Lung (tissue), 17 donors: ENCODE measurements at places on chromosomes 1 and 21. TPM values are rescaled to one million over a fixed set of nuclear protein-coding genes. Genes with fewer than 3 reads are reported as not detected.

DNA sequence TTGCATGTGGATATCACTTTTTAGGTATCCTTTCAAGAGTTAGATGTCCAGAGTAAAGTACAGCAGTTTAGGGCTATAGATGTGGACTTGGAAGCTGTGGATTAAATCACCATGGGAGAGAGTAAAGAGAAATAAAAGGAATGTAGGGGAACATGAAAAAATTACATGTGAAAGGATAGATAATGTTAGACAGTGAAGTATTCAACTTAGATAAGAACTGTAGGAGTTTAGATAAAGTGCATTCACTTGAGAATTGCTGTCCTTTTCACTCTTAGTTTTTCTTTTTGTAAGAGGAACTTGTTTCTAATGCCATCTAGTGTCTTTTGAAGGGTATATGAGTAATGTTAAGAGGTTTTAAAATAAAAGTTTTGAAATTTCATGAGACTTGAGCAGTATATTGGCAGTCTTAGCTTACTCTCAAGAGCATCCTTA lies 40.1 kb downstream of the MAST2 start:
- peak; percentile 25 for DNase-seq

DNA sequence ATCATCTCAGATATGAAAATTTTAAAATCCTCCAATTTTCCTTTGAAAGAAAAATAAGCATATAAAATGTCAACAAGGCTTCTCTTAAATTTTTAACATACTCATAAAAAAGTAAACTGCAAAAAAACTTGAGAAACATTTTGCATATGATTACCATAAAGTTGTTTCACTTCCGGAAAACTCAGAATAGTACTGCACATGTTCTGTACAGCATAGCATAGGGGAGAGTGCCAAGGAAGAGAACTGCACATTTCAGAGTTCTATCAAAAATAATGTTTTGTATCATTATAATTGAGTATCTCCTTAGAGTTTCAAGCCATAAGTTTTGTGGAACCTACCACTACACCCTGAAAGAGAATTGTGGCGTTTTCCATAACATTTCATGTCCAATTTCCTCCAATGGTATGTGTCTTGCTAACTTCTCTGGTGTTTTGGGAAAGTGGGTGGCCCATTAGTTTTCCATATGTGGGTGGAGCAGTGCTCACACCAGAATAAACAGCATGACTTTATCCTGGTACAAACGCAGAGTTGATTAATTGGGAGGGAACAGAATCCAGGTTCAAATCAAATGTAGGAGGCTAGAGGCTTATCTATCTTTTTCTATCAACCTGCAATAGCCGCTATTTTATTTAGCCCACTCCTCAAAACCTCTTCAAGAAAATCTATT lies 430.9 kb downstream of the LMO4 start:
- no peak for DNase-seq

- no peak for DNase-seq
Measured at GRCh38 chr1:70431317-70431716, 20.2 kb downstream of the CTH start.

DNA sequence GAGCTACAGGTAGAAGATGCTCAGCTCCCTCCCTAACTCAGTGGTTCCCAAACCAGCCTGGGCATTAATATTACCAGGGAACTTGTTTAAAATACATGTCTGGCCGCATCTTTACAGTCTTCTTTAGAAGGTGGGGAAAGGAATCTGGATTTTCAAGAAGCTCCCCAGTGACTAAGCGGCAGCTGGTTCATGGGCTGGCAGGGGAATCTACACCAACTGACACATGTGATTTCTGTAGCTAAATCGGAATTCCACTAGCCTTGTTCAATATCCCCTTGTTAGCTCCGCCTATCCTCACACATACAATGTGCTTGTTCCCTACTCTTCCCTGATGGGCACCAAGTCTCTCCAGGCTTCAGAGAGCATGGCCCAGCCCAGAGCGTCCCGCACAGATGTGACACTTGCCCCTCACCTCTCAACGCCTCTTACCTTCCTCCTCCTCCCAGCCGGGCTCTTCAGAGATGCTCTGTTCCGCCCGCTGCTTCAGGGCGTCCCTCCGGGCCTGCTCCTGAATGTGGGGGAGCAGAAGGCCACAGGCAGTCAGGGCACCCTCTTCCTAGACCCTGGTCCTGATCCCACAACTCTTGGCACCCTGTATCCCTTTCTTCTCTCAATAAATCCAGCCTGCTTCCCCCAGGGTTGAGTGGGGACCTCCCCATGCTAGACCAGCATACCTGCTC lies 15.3 kb downstream of the TSSK3 start:
- no peak for DNase-seq

DNA sequence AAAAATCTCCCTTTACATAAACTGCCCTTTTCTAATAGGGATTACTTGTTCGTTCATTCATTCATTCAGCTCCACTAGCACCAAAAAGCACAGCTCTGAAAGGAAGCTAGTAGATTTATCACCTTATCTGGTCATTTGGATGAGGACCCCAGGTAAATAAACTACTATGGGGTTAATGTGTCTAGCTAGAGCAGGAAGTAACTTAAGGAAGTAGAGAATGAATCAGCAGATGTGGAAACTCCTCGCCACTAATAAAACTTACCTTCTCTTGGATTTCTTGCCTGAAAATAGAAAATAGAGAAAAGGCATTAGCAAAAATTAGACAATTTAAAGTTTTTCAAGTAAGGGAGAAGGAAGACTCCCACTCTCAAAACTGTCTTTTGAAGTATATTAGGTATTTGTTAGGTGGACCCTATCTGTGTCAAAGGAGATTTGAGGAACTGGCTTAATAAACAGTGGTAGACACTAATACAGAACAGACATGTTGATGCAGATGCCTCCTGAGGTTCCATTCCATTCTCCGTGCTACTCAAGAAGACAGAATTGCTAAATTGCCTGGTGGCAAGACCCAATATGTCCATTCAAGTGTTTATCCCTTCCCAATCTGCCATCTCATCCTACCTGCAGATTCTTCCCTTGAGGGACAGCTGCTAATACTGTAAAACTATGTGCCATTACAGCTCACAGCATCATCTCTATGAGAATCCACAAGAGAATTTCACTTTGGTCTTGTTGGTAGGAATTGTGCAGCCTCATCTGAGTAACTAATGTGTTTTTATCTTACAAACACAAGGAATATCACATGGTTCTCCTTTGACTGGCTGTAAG lies 14.9 kb downstream of the SELL start:
- DNase-seq = no peak

DNA sequence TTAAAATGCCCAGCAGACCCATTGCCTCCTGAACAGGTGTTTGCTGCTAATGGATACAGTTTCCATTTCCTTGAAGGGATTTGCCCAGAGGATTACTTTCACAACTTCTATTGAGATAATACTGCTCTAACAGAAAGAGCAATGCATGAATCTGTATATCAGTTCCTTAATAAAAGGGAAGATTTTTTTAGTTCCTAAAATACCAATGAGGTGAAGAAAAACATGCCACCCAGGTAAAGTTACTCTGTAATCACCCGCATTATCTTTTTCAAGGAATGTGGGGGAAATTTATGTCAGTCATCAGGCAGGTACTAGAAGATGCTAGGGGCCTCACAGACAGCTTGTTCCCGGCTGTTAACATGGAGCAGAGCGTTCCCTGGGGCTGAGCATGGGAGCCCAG lies 41.1 kb downstream of the KCNJ15 start:
- no peak for DNase-seq

- peak; percentile 56 for DNase-seq
Measured at GRCh38 chr1:10765734-10766478, 30.5 kb downstream of the CASZ1 start.

The TTC39A gene
- total RNA-seq = 46.8 TPM

DNA sequence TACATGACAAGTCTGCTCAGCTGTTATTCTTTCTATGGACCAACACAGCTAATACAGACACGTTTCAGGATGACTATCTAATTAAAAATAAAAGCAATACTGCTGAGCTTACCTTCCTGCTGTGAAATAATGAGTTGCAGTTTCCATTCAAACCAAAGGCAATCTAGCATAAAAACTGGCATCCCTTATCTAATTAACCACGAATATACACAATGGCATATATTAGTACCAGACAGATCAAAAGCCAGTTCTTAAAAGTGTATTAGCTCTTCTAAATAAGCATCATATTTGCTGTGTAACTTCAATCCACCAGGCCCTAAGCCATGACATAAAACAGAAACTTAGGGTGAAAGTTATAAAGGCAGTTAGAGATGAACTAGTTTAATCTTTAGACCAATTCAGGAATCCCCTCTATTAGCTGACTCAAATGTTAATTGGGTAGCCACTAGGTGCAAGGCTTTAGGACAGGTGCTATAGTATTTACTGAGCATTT lies 20.6 kb downstream of the TESK2 start:
- no peak for DNase-seq

GRCh38 chr1:9253004-9253403 lies 18.4 kb downstream of the H6PD start:
- DNase-seq = no peak

The S100A12 gene
- total RNA-seq = 14.9 TPM

DNA sequence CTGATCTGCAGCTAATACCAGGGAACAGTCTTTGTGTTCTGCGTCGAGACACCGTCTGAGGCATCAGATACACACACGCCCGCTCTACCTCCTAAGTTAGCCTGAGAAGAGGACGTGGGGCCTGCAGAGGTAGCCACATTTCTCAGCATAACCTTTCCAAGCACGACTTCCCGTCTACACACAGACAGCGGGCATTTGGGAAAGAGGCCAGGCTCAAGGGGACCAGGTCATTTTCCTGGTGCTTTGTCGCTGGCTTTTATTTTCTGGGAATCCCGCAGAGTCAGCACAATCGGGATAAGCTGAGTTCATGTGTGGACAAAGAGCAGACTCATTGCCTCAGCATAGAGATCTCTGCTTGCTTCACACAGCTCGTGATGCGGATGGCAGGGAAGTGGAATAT lies 72.5 kb upstream of the SMYD2 start:
- no peak for DNase-seq

The RGS2 gene
- 40.8 TPM for total RNA-seq

DNA sequence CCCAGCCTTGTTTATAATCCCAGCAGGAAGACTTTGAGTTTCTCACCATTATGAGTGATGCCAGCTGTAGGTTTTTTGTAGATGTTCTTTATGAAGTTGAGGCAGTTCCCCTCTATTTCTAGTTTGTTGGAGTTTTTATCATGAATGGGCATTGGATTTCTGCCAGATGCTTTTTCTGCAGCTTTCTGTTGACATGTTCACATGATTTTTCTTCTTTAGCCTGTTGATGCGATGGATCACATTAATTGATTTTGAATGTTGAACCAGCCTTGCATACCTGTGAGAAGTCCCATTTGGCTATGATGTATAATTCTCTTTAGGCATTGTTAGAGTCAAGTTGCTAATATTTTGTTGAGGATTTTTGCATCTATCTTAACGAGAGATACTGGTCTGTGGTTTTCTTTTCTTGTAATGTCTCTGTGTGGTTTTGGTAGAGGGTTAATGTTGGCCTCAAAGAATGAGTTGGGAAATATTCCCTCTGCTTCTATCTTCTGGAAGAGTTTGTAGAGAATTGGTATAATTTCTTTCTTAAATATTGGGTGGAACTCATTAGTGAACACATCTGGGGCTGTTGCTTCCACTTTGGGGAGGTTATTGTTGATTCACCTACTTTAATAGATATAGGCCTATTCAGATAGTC lies 33.2 kb downstream of the ZBTB40 start:
- no peak for DNase-seq

- peak; percentile 68 for DNase-seq
Measured at GRCh38 chr1:110674337-110675059, at the start of gene KCNA3. TSS of gene KCNA3 (minus strand) at chr1:110674940. CDS start at chr1:110674809, 131 bp downstream.

DNA sequence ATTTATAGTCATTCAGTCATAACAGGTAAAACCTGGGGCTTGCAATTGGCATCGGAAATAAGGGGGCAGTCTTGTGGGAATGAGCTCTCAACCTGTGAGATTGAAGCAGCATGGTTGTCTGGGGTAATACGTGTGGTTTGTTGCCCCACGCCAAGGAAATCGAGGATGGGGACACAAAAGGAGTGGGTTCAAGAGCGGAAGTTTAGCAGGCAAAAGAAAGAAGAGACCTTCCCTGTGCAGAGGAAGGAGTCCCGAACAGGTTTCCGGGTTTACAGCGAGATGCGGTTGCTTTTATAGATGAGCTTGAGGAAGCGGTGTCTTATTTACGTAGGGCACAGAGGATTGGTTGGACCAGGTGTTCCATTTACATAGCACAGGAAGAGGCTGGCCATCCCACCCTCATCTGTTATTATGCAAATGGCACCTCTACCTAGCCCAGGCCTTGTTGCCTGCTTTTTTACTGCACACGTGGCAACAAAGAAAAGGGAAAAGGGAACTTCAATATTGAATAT lies 37.3 kb downstream of the IFNAR1 start:
- peak; percentile 17 for DNase-seq

GRCh38 chr1:241834733-241835377 lies 13.1 kb upstream of the EXO1 start:
- peak; percentile 73 for DNase-seq

DNA sequence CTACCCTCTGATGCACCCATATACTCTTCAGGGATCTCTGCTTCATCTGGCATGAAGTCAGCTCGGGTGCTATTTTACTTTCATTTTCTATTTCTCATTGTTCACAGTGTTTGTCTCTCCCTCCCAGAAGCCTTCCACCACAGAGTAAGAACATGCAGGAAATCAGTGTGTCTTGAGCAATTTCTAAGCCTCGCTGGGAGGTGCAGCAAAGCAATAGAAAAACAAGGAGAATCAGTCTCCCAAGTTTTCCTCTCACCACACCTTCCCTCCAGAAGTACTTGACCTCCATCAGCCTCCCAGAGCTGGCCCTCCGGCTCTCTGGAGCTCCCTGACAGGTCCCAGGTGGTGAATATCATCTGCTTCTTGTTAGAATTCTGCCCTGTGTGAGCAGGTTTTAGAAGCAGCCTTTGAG lies 594.7 kb upstream of the CAMK1G start:
- DNase-seq = peak; percentile 75

DNA sequence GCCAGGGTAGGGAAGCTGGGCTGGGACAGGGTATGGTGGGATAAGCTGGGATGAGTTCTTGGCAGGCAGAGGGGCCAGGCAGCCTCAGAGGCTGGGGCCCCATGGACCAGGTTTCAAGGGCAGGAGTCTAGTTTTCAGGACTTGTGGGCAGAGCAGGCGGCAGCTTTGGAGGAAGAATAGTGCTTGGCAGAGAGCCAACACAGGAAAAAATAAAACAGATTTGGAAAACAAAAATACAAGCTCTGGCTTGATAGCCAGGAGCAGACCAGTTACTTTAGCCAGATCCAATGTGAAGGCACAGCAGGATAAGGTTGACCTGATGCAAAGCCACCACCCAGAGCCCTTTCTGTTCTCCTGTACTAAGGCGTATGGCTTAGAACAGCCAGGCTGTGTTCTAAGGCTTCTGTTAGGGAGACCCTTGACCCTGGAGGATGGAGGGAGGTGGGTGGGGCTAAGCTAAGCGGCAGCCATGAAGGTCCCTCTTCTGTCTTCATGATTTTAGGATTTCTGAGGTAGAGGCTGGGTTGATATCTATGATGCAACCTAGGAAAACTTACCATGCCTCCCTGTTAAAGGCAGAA lies 5.5 kb downstream of the TRAF5 start:
- DNase-seq = no peak

The KIF2C gene
- 1.5 TPM for total RNA-seq
